ENCODE measurements at places on chromosomes 13 and 19.

GRCh38 chr13:95343944-95344343 is 42.7 kb upstream of the ABCC4 start:
- DNase-seq, result no peak

DNA sequence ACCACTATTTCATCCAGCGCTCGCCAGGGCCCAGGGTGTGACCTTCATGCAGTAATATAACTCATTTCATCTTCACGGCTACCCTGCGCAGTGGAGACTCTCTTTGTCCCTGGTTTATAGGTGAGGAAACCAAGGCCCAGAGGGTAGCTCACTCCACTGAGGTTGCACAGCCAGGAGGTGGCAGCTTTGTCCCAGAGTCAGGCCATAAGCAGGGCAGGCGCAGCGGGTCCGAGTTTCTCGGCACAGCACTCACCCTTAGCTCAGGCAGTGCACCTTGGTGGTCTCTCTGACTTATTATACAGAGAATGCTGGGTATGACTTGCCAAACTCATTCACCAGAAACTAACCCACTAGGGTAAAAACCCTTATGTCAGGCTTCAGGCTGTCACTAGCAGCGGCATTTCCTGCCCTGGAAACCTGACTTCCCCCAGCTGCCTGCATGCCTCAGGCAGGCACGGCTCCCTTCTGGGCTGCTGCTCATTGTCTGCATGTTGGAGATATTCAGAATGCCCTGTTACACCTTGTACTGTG is 24.5 kb downstream of the PPP5C start:
- DNase-seq, result no peak

- peak; percentile 78 for DNase-seq
Observed at GRCh38 chr19:2494084-2494446, 18.1 kb downstream of the GADD45B start.

DNA sequence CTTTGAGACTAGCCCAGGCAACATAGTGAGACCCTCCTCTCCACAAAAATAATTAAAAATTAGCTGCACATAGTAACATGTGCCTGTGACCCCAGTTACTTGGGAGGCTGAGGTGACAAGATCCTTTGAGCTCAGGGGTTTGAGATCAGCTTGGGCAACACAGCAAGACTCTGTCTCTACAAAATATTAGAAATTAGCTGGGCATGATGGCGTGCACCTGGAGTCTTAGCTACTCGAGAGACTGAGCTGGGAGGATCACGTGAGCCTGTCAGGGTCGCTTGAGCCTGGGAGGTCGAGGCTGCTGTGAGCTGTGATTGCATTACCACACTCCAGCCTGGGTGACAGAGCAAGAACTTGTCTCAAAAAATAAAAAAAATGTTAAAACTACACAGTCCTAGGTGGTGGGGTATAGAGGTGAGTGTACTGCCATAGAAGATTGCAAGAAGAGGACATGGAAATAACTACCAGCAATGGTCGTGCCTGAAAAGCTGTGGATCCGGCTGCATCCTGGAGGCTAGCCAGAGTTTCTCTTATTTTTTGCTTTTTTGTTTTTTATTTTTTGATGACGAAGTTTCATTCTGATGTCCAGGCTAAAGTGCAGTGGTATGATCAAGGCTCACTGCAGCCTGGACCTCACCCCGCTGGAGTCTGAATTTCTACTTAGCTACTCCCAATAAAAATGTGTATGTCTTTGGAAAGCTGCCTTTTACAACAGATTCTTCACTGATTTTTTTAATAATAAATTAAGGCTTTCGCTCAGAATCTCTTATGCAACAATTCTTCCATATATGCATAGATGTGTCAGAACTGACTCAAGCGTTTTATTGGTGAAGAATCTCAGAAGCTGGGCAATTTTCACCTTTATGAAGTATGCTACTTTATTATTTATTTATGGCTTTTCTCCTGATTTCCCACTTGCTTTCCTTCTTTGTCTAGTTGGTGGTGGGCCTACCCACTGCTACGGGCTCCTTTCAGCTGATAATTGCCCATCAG is 393.8 kb downstream of the TSHZ3 start:
- DNase-seq, result no peak

- DNase-seq, result peak; percentile 89
Observed at GRCh38 chr19:39409208-39410016, 2.8 kb downstream of the ZFP36 start.

DNA sequence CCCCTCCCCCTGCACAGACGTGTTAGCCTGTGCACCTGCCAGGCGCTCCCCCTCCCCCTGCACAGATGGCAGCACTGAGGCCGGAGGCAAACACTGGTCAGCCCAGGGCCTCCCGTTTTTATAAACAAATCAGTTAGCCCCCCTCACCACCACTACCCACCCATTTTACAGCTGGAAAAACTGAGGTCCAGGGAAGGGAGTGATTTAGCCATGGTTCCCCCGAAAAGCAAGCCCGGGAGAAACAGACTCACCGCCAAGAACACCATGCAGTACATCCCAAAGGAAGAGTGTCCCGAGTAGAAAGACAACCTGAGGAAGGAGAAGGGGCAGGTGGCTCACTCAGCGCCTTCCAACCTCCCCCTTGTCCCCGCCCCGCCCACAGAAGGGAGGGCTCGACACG is 8.7 kb downstream of the PLPP2 start:
- no peak for DNase-seq

DNA sequence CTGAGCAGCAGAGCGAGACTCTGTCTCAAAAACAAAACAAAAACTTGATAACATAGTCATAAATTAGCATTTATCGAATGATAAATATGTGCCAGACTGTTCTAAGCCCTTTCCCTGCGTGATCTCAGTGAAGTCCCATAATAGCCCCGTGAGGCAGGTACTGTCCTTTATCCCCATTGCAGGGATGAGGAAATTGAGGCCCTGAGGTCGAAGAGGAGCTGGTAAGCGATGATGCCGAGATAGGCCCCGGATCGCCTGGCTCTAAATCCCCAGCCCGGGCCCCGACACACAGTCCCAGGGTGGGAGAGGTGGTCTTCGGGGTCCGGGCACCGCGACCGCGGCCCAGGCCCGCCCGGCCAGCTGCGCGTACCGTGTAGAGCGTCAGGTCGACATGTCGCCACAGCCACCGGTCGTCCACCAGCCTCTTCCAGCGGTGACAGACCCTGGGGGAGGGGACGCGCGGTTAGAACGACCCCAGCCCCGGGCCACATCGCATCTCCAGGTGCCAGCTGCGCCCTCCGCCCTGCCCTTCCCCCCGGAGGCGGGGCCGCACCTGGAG is 625 bp downstream of the FBXL12 start:
- no peak for DNase-seq
